ENCODE measurements at places on chromosomes 2 and 18.

DNA sequence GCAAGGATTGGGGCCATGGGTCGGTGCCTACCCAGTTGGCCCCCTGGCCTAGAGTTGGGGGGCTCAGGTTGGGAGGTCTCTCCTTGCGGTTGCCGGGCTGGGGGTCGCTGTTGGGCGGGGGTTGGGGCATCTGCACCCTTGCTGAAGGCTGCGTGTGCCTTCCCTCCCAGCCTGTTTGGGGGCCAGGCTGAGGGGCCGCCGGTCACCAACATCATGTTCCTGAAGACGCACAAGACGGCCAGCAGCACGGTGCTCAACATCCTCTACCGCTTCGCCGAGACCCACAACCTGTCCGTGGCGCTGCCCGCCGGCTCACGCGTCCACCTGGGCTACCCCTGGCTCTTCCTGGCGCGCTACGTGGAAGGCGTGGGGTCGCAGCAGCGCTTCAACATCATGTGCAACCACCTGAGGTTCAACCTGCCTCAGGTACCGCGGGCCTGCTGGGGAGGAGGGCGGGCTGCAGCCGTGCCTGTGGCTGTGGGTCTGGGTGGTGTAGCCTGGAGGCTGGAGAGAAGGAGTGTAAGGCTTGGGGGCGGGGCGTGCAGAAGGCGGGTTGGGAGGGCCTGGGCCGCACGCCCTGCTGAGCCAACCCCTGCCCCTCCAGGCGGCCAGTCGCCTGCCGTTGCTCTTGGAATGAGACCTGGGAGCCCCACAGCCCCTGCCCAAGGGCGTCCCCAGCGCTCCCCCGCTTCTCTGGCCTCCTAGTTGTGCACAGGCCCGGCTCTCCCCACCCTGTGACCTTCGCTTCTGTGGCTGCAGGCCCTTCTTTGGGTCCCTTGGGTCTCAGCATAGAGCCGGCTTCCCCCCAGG, 7.2 kb upstream of the NEU4 start:
- no peak for DNase-seq

DNA sequence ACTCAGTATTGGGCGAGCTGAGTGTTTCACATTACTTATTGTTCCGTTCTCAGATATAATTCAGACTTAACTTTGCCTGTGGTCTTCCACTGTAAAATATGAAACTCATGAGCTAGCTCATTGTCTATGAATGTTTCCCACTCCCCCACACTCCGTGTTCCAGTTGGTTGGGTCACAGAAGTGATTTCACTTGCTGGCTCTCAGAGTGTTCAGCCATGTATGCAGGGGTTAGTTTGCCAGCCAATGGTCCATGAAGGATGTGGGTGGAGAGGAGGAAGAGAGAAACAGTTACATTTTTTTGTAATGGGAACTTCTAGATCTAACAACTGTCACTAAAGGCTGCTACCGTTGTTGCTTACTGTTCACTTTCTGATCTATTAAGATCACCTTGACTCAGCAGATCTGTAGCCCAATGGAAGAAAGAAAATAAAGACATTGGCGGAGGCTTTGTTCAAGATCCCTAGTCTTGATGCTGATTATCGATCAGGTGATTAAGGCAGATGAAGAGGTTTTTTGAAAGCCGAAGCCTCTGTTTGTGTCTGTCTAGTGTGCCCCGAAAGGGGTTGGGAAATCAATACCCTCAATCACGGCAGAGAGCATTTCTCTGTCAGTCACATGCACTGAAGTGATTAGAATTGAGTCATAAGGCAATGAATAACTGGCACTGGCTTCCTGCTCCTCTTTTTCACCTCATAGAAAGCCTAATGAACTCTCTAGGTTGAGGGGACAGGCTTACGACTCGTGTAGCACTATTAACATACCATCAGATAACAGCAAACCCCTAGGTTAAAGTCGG, 279.7 kb upstream of the FIGN start:
- no peak for DNase-seq

- DNase-seq, result no peak
These were observed 67.2 kb upstream of the SATB2 start for GRCh38 chr2:199524689-199525574.

GRCh38 chr18:31741097-31741735, 19.5 kb downstream of the SLC25A52 start:
- peak; percentile 43 for DNase-seq

- DNase-seq, result no peak
These were observed 117.6 kb upstream of the KLF7 start for GRCh38 chr2:207283356-207283755.

All from NCI-H524 (cell line).